ENCODE measurements at places on chromosomes 11 and 22.

DNA sequence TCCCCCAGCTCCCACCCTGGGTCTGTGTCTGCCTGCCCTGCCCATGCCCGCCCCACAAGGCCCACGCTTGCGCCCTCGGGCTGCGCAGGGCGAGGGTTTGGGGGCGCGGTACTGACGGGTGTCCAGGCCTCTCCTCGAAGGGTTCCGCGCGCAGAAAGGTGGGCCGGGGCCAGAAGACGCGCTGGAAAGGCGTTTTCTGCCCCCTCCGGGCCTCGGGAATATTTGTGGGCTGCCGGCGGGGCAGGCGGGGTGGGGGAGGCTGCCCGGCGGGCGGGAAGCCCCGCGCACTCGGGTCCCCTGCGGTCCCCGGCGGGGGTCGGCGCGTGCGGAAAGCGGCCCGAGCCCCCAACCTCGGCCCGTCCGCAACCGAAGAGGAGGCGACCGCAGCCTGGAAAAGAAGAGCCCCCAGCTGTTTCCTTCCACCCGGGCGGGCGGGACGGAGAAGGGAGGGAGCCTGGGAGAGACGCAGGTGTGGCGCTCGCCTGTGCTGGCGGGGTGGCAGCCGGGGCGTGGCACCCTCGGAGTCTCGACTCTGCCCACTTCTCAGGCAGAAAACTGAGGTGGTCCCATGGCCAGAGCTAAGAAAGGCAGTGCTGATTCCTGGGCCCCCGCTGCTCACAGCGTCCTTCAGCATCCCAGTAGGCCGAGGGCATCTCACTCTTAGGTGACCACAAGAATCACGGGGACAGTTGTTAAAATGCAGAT is 59.0 kb downstream of the THAP12 start:
- no peak for DNase-seq

DNA sequence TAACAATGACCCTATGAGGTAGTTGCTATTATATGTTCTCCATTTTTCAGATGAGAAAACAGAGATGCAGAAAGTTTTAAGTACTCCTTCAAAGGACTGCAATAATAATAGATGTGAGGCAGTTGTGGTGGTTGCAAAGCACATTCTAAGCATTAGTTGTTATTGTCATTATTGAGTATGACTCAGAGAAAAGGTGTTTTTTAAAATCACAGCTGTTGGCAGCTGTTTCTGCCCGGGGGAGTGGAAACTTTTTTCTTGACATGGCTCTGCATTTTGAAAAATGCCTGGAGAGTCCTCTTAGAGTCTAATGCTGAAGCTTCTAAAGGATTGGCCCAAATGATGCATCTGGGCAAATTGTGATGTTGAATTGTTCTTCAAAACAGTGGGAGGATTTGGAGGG is 244.5 kb upstream of the MPPED2 start:
- no peak for DNase-seq

- DNase-seq = no peak
These were observed 332.9 kb downstream of the NTM start for GRCh38 chr11:131703311-131703710.

- DNase-seq = no peak
These were observed 3.8 kb downstream of the SCN4B start for GRCh38 chr11:118148856-118149255.

- no peak for DNase-seq
These were observed 16.3 kb downstream of the OR2AG2 start for GRCh38 chr11:6755303-6755952.

GRCh38 chr11:68956142-68956541 is 24.6 kb downstream of the MRGPRD start:
- no peak for DNase-seq

- no peak for DNase-seq
These were observed 69.2 kb downstream of the SCUBE1 start for GRCh38 chr22:43273902-43274484.

DNA sequence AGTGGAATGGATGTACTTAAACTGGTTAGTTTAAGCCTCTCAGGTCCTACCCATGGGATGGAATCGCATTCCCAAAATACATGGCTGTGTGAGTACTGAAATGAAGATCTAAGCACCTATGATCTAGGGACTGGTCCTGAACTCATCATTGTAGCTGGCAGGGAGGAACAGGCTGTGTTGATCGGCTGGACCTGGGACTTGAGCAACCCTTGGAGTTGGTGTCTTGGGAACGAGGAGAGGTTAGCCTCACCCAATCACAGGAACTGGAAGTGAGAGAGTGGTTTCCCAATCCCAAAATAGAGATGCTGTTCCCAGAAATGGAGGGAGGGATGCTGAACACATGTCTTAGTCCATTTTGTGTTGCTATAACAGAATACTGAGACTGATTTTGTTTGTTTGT is 16.4 kb upstream of the ASCC2 start:
- DNase-seq = no peak

GRCh38 chr11:45666648-45667642 is 1.5 kb upstream of the CHST1 start:
- no peak for DNase-seq

- no peak for DNase-seq
These were observed 56.1 kb downstream of the ST14 start for GRCh38 chr11:130215531-130216220.

DNA sequence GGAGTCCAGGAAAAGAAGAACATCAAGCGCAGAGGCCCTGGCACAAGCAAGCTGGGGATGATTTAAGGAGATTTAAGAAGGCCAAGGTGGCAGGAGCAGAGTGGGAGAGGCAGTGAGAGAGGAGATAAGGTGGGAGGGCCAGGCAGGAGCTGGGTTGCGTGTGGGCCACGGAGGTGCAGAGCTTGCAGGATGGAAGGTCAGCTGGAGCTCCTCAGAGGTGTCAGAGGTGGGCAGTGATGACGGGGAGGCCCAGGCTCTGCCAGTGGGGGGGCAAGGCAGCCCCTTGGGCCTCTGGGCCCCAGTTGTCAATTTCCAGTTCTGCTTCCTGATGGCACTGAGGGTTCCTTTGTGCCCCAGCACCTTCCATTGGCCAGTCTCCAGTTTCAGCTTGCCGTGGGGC is 6.5 kb downstream of the FRMD8 start:
- DNase-seq = no peak

- DNase-seq = peak; percentile 25
These were observed 522 bp downstream of the RHOG start for GRCh38 chr11:3840004-3840869.

DNA sequence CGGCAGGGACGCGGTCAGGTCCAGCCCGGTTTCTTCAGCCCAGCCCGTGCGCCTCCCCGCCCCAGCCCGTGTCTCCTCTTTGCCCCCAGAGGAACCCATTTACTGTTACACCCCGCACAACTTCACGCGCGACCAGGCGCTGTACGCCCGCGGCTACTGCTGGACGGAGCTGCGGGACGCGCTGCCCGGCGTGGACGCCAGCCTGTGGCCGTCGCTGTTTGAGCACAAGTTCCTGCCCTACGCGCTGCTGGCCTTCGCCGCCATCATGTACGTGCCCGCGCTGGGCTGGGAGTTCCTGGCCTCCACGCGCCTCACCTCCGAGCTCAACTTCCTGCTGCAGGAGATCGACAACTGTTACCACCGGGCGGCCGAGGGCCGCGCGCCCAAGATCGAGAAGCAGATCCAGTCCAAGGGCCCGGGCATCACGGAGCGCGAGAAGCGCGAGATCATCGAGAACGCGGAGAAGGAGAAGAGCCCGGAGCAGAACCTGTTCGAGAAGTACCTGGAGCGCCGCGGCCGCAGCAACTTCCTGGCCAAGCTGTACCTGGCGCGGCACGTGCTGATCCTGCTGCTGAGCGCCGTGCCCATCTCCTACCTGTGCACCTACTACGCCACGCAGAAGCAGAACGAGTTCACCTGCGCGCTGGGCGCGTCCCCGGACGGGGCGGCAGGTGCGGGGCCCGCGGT is 6.5 kb downstream of the PANX2 start:
- no peak for DNase-seq

GRCh38 chr11:24516638-24517037 is 19.8 kb downstream of the LUZP2 start:
- no peak for DNase-seq

DNA sequence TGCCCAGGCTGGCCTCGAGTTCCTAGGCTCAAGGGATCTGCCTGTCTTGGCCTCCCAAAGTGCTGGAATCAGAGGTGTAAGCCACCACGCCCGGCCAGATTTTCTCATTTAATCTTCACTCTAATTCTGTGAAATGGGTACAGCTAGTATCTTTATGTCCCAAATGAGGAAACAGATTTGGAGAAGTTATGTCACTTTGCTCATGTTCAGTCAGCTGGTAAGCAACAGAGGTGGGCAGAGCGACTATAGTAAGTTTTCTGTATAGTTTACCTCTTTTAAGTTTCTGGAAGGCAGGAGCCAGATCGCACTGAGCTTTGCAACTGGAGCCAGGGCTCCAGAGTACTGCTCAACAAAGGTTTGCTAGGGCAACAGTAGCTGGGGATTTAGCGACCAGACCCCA is 33.2 kb downstream of the RCOR2 start:
- no peak for DNase-seq

DNA sequence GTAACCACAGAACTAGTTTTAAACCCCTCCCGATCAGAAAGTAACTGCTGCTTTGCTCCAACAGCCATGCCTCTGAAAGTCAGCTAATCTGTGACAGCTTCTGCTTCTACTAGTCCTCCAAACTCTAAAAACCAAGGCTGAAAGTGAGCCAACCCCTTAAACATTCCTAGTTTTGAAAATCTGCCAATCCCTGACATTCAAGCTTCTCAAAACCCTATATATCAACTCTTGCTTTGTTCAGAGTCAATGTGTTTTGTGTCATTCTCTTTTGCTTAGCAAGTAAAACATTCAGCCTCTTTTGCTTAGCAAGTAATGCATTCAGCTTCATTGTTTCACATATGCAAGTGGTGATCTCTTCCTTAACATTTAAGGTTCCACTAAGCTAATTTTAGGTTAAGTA is 56.9 kb downstream of the ATG16L2 start:
- no peak for DNase-seq

DNA sequence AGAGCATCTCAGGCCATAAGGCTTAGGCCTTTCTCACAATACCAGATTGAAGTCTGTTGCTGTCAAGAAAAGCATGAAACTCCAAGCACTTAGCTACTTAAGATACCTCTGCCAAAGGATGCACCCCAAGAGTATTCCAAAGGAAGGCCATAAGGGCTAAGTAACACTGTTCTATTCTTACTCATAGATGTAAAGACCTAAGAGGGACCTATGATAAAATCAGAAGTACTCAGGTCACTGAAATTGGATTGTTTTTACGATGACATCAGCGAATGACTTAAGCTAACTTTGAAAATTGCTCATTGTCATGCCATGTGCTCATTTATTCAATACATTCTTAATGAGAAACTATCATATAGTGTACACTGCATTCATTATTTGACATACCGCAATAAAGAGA is 172.8 kb downstream of the KCNA4 start:
- no peak for DNase-seq

- DNase-seq = no peak
These were observed 8.0 kb downstream of the ARFGAP3 start for GRCh38 chr22:42848941-42849550.

DNA sequence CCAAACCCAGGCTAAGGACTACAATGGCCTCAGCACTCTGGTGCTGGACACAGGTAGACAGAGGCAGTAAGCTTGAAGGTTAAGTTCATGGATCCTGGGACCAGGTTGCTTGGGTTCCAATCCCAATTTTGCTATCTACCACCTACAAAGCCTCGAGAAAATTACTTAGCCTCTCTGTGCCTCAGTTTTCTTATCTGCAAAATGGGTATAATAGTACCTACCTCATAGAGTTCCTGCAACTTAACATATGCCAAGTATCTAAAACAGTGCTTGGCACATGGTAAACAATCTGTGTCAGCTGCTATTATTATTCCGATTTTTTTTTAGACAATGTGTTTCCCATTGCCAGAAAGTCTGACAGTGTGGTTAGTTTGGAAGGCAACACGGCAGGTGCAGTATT is 37.5 kb downstream of the SYN3 start:
- no peak for DNase-seq

DNA sequence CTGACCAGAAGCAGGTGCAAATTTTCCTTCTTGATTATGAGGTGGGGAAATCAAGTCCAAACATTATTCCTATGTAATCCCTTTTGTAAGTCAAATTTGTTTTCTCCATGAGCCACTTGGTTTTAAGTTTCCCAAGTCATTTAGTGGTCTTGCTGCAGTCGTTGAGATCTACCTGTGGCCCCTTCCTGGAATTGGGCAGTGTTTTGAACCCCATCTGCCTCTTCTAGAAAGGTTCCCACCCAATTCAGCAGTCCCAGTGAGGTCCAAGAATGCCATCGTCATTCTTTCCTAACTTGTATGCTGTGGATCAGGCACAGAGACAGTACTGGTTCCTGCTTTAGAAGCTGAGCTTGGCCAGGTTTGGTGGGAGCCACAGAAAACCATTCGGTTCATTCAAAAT is 77.8 kb upstream of the GNAZ start:
- no peak for DNase-seq

- DNase-seq = no peak
These were observed 10.1 kb downstream of the SIDT2 start for GRCh38 chr11:117188620-117189081.

- no peak for DNase-seq
These were observed 4.1 kb downstream of the TUB start for GRCh38 chr11:8085011-8085645.

- DNase-seq = no peak
These were observed 103.4 kb upstream of the FGF3 start for GRCh38 chr11:69922596-69923111.

DNA sequence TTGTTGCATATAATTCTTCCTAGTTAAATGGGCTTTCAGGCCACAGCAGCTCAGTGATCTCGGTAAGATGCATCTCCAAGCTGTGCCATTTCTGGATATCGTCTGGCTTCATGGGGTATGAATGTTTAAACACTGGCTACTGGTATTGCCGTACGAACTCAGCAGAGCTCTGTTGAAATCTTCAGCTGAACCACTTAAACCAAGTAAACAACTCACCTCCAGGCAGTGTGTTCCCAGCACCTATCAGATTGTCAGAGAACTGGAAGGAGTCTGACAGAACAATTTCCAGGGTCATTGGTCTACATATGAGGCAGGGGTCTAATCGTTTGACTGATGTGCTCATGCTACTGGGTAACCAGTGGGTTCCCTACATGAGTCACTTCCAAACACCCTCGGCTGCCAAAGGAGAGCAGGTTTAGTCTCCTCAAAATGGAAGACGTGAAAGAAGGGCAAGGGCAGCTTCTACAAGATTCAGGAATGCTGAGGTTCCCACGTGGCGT is 93.2 kb upstream of the BMAL1 start:
- no peak for DNase-seq

GRCh38 chr22:48779211-48779643 is 1048.4 kb downstream of the BRD1 start:
- no peak for DNase-seq

- no peak for DNase-seq
These were observed 6.5 kb upstream of the RHOD start for GRCh38 chr11:67050139-67050538.

GRCh38 chr22:23781065-23781464 is 5.7 kb upstream of the SMARCB1 start:
- DNase-seq = no peak

DNA sequence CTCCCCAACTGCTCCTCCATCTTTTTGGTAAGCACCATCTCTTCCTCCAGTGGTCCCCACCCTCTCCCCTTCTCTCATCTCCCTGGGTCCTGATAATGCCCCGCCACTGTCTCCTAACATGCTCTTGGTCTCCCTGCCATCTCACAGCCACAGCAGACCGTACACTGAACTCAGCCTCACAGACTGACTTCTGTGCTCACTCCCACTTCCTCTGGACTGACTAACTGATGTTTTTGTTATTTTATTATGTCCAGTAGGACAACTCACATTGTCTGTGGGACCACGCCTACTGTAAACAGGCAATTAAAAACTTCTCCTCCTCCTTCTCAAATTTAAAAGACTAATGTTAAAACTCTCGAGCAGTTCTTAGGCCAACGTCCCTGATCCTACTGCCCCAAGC is 2.6 kb upstream of the GNAZ start:
- no peak for DNase-seq

- no peak for DNase-seq
These were observed 35.9 kb downstream of the MMP27 start for GRCh38 chr11:102669664-102670063.

Data from stimulated activated CD8-positive, alpha-beta memory T cell treated with anti-CD3 and anti-CD28 coated beads, Interleukin-12 subunit alpha, Interleukin-12 subunit beta, amount 100 ng/mL, for 4 hours (primary cell).